Fibroblast of skin of scalp (primary cell): ENCODE measurements at places on chromosomes 13 and 19.

- no peak for DNase-seq
Measured at GRCh38 chr13:78084401-78084800, 165.8 kb upstream of the EDNRB start.

DNA sequence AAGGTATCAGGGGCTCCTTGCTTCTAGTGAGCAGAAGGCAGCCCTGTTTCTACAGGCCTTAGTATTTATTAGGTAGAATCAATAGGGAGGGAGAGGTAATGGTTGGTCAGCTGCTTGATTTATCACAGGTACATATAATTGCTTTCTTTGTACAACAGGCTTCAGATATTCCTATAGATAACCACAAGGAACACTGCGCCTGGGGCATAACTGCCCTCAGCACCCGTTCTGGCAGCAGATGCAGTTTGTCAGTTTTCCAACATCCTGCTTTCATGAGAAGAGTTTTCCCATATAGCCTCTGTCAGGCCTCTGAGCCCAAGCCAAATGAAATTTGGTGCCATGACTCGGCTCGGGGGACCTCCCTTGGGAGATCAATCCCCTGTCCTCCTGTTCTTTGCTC is 12.4 kb upstream of the ZNF486 start:
- DNase-seq, result no peak

DNA sequence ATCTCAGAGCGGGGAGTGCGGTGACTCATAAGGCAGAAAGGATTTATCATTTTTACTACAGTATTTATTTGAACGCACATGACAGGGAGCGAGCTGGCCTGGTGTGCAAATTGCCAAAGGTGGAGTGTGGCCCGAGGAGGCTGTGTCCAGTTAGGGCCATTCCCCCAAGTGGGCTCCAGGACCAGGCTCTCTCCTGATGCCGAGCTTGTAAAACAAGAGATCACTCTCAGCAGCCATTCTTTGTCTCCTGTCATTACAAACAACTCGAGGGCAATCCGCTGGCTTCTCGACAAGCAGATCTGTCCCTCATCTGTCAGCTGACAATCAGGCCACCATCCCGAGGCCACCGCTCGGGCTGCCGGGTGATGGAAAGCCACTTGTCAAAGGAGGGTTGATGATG is 418.9 kb downstream of the ZNF536 start:
- no peak for DNase-seq

DNA sequence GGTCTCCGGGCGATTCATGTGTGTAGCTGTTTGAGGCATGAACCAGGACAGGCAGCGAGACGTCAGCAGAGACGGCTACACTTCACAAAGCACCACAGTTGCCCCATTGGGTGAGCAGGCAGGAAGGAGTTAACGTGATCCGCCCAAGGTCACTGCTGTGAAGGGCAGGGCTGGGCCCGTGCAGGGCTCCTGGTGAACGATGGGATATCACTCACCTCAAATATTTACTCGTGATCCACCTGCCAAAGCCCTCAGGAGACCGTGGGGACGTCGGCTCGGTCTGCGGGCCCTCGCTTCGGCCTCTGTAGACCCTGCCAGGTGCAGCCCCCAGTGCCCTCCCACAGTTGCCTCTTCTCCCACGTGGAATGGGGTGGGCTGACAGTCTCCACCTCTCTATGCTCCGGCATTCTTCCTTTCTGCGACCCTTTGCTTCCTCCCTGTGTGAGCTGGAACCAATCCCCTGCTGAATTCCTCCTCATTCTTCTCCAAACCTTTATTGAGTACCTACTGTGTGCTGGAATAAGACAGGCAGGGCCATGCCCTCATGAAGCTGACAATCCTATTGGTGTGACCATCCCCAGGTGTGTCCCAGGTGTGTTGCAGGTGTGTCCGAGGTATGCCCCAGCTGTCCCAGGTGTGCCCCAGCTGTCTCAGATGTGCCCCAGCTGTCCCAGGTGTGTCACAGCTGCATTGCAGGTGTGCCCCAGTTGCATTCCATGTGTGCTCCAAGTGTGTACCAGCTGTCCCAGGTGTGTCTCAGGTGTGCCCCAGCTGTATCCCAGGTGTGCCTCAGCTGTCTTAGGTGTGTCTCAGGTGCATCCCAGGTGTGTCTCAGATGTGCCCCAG is 2.0 kb upstream of the GRK1 start:
- no peak for DNase-seq

DNA sequence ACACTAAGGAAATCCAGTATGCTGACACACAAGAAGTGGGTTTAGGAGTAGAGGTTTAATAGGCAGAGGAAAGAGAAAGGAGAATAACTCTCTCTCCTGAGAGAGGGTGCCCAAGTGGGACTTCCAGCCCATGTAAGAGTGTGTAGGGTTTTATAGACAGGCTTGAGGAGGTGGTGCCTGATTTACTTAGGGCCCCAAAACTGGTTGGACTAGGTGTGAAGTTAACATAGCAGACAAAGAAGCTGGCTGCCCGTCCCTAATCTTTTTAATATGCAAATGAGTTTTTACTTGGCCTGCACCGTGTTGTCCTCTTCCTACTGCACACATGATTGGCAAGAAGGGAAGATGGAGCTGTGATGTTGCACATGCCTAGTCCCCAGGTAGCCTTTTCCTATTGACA is 752.5 kb upstream of the SLITRK5 start:
- DNase-seq, result no peak

GRCh38 chr19:47491358-47492136 is 7.5 kb upstream of the KPTN start:
- no peak for DNase-seq

DNA sequence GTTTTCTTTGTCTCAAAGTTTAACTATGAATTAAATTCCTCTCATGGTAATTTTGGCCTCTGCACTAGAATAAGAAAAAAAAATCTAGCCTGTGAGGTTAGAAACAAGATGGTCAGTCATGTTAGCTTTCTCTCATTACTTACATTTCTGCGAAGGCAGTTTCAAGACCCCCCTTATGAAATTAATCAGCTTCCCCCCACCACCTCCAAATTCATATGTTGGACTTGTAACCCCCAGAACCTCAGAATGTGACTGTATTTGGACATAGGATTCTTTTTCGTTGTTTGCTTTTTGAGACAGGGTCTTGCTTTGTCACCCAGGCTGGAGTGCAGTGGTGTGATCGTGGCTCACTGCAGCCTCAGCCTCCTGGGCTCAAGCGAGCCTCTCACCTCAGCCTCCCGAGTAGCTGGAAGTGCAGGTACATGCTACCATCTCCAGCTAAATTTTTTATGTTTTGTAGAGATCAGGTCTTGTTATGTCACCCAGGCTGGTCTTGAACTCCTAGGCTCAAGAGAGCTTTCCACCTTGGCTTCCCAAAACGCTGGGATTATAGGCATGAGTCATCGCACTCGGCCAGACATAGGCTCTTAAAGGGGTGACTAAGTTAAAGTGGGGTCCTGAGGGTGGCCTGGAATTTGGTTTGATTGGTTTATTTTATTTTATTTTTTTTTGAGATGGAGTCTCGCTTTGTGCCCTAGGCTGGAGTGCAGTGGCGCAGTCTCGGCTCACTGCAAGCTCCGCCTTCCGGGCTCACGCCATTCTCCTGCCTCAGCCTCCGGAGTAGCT is 1.4 kb downstream of the PLA2G4C start:
- DNase-seq, result no peak

- DNase-seq, result no peak
Measured at GRCh38 chr13:46278474-46278873, 66.7 kb downstream of the LRRC63 start.

DNA sequence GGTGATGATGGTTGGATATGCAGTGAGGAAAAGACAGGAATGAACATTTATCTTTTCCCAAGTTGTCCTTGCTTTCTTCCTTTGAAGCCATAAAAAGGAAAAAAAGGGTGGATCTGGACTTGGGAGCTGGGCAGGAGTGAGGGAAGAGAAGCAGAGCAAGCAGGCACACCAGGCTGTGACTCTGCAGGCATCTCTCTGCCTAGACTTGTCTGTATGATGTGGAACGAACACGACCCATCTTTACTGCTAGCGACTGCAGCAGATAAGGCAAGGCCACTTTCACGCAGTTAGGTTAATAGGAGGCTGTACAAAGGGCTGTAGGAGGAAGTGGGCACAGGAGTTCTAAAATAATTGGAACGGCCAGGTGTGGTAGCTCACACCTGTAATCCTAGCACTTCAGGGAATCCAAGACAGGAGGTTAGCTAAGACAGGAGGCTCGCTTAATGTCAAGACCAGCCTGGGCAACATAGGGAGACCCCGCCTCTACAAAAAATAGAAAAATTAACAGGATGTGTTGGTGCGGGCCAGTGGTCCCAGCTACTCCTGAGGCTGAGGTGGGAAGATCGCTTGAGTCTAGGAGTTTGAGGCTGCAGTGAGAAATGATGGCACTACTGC is 961 bp upstream of the URI1 start:
- no peak for DNase-seq

GRCh38 chr13:47611664-47612288 is 389.3 kb downstream of the SUCLA2 start:
- DNase-seq, result no peak

- DNase-seq, result peak; percentile 92
Measured at GRCh38 chr19:37334179-37335071, 36.5 kb upstream of the ZNF527 start.

DNA sequence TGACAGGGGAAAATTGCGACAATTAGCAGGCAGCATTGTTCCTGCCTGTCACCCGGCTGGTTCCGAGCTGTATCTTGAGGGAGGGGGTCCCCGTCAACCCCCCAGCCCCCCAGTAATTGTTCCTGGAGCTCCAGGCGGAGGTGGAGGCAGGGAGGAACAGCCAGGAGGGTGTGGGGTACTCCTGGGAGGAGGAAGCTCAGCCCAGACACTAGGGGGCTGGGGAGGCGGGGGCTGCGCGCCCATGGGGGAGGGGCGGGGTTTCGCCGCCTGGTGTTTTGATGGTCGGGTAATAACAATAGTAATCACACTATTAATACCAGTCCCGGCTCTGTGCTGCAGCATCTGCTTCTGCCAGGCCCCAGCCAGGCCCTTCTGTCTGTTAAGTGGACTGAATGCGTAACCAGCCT is 8.6 kb downstream of the NPAS1 start:
- DNase-seq, result no peak

- no peak for DNase-seq
Measured at GRCh38 chr19:50939596-50939995, 13.2 kb downstream of the KLK5 start.

- DNase-seq, result no peak
Measured at GRCh38 chr13:72728290-72728605, 525 bp downstream of the BORA start.

- no peak for DNase-seq
Measured at GRCh38 chr19:35161434-35161743, 6.9 kb downstream of the FXYD5 start.

- DNase-seq, result no peak
Measured at GRCh38 chr19:5637971-5638370, 15.1 kb downstream of the SAFB start.

DNA sequence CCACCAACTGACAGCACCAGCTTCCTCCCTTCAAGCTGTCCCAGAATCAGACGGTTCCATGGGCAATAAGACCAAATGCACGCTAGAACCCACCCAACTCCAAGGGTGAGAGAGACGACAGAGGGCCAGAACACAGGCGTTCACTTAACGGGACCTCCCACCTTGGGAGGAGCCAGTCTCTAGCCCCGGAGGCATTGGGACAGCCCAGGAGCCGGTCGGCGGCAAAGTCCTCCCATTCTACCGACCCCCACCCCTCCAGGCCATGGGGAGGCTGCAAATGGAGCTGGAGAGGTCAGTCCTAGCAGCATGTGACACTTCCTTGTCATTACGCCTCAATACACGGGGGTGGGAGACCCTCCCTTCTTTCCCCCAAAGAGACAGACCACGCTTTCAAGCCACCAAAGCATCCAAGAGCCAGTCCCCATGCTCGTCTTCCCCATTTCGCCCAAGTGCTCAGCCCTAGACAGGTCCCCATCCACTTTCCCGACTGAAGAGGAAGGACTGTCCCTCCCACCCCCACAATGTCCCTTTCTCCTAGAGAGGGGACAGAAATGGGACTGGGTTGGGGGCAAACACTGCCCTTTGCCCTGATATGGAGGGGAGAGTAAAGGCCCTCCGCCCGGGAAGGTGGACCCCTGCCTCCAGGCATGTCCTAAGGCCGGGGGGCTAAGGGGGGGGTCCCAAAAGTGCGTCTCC is 964 bp downstream of the KHSRP start:
- peak; percentile 49 for DNase-seq
